ENCODE measurements at places on chromosomes 3 and 15. TPM values are rescaled to one million over a fixed set of nuclear protein-coding genes. Genes with fewer than 3 reads are reported as not detected.

Gene CFAP92
- 0.27 TPM for total RNA-seq

Gene ATP2B2
- total RNA-seq: not detected

Gene ZNF660
- total RNA-seq: 0.92 TPM

Gene C3orf49
- not detected for total RNA-seq

- no peak for DNase-seq
These were observed 121.3 kb upstream of the ZNF717 start for GRCh38 chr3:75906555-75907112.

Gene ARRDC4
- 15.8 TPM for total RNA-seq

Gene TRA2B
- total RNA-seq: 45.7 TPM

DNA sequence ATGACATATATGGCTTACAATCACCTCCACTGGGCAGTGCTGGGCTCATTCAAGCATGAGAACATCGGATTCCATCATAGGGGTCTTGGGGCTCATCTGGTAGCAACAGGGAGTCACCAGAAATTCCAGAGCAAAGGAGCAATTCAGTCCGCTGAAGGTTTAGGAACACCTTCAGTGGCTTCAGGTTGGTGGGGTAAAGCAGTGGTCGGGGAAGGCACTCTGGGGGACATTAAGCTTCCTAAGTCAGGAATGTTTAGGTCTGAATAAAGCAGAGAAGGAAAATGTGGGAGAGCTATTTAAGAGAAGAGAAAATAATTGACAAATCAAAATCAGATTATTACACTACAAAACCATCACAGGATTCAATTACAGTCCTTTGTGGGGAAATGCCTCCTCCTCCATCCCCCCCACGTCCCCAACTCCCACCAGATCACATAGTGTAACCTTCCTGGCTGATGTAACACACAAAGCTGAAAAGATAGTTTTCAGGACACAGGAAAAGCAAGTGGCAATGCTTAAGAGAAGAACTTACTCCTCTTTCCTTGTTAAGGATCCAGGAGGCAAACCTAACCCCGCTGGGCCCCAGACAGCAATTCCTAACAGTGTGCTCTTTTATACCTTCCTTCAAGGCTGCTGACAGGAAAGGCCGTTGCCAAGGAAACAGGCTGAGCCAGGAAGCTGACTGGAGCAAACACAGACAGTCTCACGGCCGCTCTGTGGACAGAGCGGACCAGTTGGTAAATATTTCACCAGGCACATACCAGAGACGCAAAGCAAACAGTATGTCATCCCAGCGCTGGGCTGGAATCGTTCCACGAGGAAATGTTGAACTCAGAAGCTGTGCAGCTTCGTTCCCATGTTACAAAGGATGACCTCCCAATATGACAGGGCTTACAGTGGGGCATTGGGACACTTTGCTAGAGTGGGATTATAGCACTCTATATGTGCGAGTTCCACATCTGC is 57.5 kb upstream of the LMCD1 start:
- peak; percentile 74 for DNase-seq

DNA sequence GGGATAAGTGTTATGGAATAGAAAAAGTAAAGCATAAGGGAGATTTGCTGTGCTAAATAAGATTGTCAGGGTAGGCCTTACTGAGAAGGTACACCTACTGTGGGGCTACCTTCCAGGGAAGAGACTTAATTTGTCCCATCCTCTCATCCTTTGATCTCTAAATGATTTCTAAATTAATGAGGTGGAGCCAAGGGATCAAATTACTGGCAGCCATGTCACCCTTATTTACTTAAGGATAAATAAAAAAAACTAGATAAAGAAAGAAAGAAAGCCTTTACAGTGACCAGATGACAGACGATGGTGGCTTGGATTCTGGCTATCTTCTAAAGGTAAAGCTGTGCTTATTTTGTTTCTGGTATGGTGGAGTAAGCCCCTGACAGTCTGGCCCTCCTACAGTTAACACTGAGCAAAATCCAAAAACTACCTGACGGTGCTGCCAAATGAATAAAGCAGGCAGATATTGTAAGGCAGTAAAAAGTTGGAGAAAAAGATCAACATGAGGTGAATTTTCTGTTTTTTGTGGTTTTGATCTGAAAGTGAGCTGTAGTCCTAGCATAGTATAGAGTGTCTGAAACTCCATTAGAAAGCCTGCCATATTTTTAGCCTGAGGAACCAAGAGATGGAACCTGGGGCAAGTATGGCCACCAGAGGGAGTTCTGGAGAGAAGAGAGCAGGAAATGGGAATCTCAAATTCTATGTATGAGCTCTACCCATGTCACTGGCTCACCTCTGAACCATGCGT is 285.1 kb upstream of the MANF start:
- no peak for DNase-seq
